AG09319 (cell line): ENCODE measurements at places on chromosomes 11 and 22.

DNA sequence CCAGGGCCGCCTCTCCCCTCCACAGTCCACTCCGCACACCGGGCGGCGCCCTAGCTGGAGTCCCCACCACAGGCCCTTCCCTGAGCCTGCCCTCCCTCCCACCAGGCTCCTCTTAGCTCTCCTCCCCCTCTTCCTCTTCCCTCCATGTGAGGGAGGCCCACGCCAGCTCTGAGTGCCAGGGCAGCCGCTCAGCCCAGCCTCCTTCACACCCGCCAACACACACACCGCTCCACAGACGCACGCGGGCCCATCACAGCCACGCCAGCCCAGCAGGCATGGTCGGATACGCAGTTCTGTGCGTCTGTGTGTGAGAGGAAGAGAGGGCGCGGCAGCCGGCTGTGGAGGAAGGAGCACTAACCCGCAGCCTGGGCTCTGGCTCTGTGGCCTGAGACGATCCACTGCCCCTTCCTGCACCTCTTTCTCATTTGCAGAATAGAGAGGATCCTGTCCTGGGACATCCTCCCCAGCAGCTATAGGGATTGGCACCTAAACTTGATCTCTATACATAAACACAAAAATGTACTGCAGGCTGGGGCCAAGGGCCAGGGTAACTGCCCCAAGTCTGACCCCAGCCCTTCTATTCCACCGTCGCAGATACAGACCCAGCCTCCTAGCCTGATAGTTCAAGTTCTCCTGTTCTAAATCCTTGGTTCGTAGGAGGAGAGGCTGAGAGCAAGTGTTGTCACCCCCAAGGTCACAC, 3.5 kb downstream of the CHRM4 start:
- no peak for DNase-seq

GRCh38 chr11:62514151-62514550, 32.5 kb downstream of the AHNAK start:
- no peak for DNase-seq

- DNase-seq, result no peak
Observed at GRCh38 chr11:128304666-128305485, 282.5 kb downstream of the ETS1 start.

- DNase-seq, result no peak
Observed at GRCh38 chr11:88329563-88330250, 7.8 kb downstream of the CTSC start.

DNA sequence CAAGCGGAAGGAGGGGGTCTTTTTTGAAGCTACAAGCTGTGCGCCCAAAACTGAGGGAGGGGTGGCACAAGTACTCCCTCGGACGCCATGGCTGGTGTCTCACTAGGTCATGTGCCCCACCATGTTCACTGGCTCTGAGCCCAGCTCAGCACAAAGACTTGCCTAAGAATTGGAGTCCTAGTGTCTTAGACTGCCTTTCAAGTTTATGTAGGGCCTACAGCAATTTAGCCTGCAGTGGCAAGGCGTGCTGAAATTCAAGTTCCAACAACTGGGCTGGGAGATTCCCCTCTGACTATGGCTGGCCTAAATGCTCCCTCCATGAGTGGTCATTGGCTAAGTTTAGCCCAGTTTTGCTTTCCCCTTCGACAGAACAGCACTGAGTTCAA, 27.3 kb downstream of the FCHSD2 start:
- DNase-seq, result no peak
